ENCODE measurements at places on chromosomes 11 and 22.

- no peak for DNase-seq
These were observed 4.9 kb upstream of the SPECC1L start for GRCh38 chr22:24265734-24266133.

GRCh38 chr11:69403556-69404215 is 77.8 kb upstream of the LINC01488 start:
- DNase-seq = peak; percentile 33

GRCh38 chr11:102853956-102854355 is 10.5 kb upstream of the MMP3 start:
- no peak for DNase-seq

DNA sequence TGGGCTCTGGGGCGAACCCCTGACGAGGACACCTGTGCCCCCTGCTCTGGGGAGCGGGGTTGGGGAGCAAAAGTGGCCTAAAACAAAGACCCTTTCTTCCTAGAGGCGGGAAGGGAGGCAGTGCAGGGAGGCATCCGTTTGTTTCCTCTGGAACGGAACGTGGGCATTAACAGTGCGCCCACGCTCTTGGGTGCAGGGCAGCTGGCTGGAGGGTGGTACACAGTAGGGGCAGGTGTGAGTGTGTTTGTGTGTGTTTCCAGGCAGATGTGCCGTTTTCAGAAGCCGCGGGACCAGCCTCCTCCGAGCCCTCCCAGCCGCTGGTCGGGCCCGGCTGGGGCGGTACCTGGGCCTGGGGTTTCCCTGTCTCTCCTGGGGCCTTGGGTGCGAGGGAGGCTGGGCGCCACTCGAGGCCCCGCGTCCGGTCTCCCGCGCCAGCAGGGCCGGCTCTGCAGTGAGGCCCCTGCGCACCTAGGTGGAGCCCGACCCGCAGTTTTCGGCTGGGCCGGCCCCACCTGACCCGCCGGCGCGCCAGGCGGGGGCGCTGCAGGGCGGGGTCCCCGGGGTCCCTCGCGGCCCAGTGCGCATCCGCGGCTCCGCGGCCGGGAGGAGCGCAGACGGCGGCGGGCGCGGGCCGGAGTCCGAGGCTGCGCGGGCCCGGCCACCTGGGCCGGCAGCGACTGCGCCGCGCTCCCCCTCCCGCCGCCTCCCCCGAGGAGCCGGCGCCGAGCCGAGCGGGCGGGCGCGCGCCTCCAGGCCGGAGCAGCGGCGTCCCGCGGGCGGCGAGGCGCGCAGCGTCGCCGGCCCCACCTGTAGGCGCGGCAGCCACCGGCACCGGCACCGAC is 1252.7 kb downstream of the BRD1 start:
- no peak for DNase-seq
